ENCODE measurements at places on chromosomes 1 and 21.

GRCh38 chr1:234277161-234277868 is 95.9 kb upstream of the COA6 start:
- DNase-seq: no peak

DNA sequence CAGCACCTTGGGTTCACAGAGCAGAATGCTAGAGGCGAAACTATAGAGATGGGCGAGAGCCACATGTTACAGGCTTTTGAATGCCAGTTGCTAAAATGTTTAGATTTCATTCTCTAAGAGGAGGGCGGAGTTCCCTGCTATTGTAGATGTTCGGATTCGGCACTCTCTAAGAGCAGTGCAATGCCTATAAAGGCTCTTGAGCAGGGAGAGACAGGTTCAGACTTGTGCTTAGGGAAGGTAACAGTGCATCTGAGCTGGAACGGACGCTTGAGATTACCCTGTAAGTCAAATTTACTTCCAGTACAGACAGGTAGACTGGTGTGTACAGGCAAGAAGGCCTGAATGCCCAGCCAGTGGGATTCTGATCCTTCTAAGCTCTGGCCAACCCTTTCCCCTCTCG is 15.3 kb downstream of the LURAP1 start:
- no peak for DNase-seq

- DNase-seq: no peak
These were observed 696 bp downstream of the LSS start for GRCh38 chr21:46227811-46228344.

DNA sequence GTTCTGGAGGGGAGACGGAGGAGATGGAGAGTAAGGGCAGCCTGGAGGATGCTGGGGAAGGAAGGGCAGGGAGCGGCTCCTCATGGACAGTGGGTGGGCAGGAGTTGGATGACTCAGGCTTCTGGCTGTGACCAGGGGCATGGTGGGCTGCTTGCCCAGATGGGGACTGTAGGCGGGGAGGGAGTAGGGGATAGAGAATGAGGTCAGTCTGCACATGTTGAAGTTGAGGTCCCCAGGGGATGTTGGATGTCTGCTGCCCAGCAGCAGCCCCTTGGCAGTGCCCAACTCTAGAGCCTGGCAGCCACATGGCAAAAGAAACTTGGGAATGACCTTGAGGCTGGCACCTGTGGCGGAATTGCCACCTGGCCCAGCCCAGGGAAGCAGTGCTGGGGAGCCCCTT is 6.4 kb downstream of the SELENON start:
- DNase-seq: no peak

DNA sequence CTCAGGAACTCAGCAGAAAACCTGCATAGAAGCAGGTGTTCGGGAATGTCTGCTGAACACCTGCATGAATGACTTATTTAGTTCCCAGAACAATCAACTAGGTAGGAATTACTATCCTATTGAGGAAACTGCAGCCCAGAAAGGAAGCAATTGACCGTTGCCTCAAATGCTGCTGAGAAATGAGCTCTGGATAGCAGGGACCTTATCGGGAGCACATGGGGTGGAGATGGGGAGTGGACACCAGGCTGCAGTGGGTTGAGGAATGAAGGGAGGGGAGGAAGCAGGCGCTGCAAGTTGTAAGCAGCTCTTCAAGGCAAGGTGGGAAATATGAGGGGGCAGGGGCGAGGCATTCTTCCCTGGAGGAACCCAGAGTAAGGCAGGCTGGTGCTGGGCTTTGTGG is 10.8 kb upstream of the CDCP2 start:
- DNase-seq: no peak

Measured in activated CD8-positive, alpha-beta memory T cell treated with anti-CD3 and anti-CD28 coated beads for 4 hours (primary cell).